Left kidney (tissue), 8 donors: ENCODE measurements at places on chromosomes 1 and 21. TPM values are rescaled to one million over a fixed set of nuclear protein-coding genes. Genes with fewer than 3 reads are reported as not detected.

CYP2J2 gene
- 1.4 TPM for polyA plus RNA-seq

AURKAIP1 gene
- 50.6 TPM for polyA plus RNA-seq

C4BPB gene
- polyA plus RNA-seq = 0.50 TPM

PEA15 gene
- polyA plus RNA-seq = 98.5 TPM

G0S2 gene
- polyA plus RNA-seq = 5.3 TPM

SLC9C2 gene
- 0.27 TPM for polyA plus RNA-seq

LRP8 gene
- 6.9 TPM for polyA plus RNA-seq

OR2M5 gene
- polyA plus RNA-seq = not detected

SPATA46 gene
- polyA plus RNA-seq = 2.2 TPM

ADAM30 gene
- polyA plus RNA-seq = not detected

LAMC1 gene
- 297 TPM for polyA plus RNA-seq

KRTAP20-2 gene
- not detected for polyA plus RNA-seq

GJC2 gene
- polyA plus RNA-seq = 0.42 TPM

DNA sequence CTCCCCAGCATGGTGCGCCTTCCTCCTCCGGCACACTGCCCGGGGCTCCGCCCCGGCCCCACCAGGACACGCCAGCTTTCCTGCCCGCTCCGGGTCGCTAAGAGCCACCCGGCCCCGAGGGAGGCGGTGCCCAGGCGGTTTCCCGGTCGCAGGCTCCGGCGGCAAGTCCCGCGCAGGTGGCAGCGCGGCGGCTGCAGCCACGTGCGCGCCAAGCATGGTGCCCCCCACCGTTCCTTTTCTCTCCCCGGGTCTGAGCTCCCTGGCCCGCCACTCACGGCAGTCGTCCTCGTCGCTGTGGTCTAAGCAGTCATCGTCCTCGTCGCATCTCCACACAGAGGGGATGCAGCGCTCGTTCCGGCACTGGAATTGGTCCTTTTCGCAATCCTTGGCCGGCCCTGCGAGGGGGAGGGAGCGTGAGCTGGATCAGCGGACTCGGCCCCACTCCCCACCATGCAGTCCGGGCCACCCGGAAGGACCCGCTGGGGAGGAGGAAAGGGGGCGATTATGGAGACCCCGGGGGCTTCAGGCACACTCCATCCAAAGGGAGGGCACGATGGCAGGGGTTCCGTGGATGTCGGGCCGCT, 1.2 kb downstream of the LRP8 start:
- DNase-seq = no peak

GRCh38 chr1:241332037-241332409, 25.0 kb downstream of the RGS7 start:
- DNase-seq = no peak

DNA sequence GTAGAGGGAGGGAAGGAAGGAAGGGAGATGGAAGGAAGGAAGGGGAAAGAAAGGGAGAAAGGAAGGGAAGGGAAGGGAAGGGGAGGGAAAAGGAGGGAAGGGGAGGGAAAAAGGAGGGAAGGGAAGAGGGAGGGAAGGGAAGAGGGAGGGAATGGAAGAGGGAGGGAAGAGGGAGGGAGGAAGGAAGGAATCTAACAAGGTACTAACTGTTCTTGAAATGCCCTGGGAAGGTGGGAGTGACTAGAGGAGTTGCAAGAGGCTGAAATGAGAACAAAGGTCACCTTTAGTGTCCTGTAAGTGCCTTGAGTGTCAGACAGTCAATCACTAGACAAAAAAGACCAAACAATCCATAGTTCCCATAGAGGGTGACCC, 2.3 kb upstream of the ATP2B4 start:
- DNase-seq = no peak

GRCh38 chr1:25019337-25020172, 89.5 kb upstream of the RUNX3 start:
- DNase-seq = no peak

DNA sequence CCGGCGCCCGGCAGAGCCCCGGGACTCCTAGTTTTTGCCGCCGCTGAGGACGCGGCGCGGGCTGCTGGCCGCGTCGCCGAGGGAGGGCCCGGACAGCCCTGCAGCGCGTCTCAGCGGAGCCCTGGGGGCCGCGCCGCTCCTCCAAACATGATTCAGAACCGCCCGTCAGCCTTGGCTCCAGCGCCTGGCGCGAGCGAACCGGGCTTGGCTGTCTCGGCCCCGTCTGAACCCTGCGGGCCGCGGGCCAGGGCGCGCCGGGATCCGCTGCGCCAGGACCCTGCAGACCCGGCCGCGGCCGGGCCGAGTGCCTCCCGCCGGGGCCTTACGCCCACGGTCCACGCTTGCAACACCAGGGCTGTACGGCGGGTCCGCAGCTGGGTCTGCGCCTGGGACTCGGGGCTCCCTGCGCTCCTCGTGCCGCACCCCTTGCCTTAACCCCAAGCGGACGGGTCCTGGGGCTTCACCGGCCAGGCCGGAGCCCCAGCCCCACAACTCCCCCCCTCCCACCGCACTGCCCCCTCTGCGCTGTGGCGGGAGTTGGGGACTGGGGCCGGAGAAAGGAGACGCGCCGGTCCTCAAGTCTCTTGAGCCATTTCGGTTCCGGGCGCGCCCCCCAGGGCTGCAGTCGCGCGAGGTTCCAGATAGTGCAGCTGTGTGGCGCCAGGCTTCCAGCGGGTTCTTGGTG, 48.4 kb upstream of the CD34 start:
- DNase-seq = no peak

DNA sequence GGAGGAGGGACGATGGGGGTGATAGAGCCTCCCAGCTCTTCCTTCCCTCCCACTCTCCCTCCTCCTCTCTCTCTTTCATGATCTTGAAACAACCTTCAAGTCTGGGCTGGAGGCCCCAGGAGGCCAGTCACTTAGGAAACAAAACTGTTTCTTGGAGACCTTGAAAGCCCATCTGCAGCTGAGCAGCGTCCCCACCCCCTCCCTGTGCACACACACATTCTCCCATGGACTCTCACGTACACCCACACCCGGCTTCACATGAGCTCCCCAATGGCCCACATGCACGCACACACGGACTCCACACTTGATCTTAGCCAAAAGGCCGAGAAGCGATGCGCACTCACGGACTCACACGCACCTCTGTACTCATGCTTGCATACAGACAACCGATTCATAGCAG, 3.2 kb upstream of the ATP1A2 start:
- no peak for DNase-seq

GRCh38 chr1:56648546-56648945, 3.4 kb downstream of the PRKAA2 start:
- no peak for DNase-seq

DNA sequence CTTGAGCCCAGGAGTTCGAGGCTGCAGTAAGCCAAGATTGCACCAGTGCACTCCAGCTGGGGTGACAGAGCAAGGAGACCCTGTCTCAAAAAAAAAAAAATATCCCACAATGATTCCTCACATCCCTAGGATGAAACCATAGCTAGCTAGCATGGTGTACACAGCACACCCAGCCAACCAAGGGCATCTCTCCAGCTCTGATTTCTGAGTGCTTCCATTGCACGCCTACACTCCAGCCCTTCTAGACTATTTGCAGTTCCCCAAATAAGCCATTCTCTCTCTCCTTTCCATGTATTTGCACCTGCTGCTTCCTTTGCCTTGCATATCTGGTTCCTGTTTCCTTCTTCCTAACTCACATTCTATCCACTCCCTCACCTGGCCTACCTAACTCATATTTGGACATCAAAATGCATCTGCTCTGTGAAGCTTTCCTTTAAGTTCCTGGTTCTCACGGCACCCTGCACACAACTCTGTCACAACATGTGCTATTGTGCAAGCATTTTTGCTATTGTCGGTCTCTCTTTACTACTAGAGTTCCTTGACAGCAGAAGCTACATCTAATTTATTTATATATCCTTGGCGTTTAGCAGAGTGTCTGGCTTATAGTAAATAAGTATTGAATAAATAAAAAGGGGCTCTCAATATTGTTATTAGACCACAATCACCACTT, 2.4 kb upstream of the ELAPOR1 start:
- DNase-seq = no peak

DNA sequence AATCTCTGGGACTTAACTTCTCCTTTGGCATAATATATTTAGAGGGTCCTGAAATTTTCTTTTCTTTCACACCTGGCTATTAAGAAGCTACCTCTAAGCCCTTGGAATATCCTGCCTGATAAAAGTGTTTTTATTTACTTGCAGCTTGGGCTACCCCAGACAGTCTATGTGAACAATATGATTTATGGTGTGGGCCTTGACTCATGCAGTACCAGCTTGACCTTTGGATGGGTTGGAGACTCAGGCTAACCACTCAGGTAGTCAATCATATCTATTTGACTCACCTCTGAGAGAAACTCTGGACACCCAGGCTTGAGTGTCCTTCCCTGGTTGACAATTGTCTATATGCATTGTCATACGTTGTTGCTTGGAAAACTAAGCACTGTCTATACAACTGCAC, 13.4 kb upstream of the PGBD2 start:
- DNase-seq = no peak

- no peak for DNase-seq
Observed at GRCh38 chr1:224252479-224252878, 69.4 kb downstream of the DEGS1 start.

DNA sequence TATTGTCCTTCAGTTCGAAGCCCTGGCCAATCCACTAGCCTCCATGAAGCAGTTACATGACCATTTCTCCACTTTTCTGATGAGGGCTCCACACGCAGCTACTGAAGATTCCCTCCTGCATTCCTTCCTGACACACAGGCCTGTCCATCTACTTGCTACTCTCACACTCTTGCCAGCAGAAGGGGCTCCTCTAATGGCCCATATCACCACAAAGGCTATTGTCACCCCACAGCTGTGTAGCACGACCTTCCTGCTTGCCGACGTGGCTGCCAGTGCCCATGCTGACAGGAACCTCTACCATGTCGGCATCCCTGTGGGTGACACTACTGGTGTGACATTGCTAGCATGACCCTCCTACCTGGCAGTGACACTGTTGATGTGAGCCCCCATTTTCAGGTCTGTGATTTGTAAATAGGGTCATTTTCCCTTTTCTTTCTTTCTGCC, 1528.6 kb upstream of the TPTE start:
- no peak for DNase-seq

- no peak for DNase-seq
Observed at GRCh38 chr1:221044538-221044937, 165.3 kb downstream of the HLX start.

GRCh38 chr1:246074421-246074820, 432.7 kb downstream of the SMYD3 start:
- no peak for DNase-seq

GRCh38 chr1:54497338-54497737, 50.7 kb upstream of the ACOT11 start:
- no peak for DNase-seq
